ENCODE measurements at places on chromosomes 1 and 21. TPM values are rescaled to one million over a fixed set of nuclear protein-coding genes. Genes with fewer than 3 reads are reported as not detected.

Gene CEPT1
- polyA plus RNA-seq: 19.2 TPM

Gene DIO1
- polyA plus RNA-seq: 40.6 TPM

Gene PRELP
- polyA plus RNA-seq: 9.5 TPM

Gene ANXA9
- polyA plus RNA-seq: 38.5 TPM

Gene GUCA2A
- polyA plus RNA-seq: not detected

Measured in kidney (tissue), 22 donors.